Stimulated activated CD8-positive, alpha-beta memory T cell treated with anti-CD3 and anti-CD28 coated beads, Interleukin-4, amount 100 ng/mL, for 1 hour (primary cell): ENCODE measurements at places on chromosomes 16 and 17.

GRCh38 chr17:33972763-33973162, 282.3 kb upstream of the CCL2 start:
- no peak for DNase-seq

- DNase-seq: no peak
Observed at GRCh38 chr17:74342224-74342623, 16.2 kb downstream of the KIF19 start.

- no peak for DNase-seq
Observed at GRCh38 chr17:63983320-63983719, 10.6 kb upstream of the SCN4A start.

- DNase-seq: no peak
Observed at GRCh38 chr17:69796078-69796477, 278.9 kb upstream of the KCNJ16 start.

GRCh38 chr16:85227084-85227945, 115.0 kb upstream of the CIBAR2 start:
- no peak for DNase-seq

DNA sequence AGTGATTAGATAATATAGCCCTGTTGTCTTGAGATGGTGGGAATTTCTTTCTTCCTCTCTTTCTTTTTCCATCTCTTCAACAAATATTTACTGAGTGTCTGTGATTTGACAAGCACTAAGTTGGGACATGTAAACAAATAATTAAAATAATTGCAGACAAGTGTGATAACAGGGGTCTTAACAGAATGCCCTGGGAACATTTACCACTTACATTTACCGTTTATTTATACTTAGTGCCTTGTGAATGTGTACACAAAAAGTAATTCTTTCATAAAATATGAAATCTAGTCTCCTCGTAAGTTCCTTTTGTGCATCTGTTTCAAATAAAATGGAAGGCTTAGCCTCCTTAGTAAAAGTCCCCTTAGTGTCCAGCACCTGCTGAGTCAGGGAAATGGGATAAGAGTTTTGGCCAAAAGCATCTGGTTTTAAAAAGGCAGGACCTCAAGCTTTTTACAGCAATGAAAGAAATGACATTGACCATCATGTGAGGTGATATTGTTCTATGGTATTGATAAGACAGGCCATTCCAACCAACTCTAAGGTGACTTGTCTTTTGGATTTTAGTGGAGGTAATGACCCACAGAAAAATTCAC, 188.2 kb downstream of the HS3ST3B1 start:
- no peak for DNase-seq

DNA sequence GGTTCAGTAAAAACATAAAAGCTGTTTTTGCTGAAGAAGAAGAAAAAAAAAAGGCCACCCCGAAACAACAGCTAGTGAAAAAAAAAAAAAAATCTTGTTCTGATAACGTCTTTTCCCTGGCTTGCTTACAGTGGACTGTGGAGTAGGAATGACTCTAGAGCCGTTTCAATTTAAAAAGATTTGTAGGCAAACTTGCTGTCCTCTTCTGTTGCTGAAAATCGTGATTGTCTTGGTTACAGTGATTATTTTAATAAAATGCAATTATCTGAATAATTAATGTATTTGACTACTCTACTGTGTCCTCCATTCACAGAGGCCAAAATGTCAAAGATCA, 190.6 kb upstream of the TBX2 start:
- no peak for DNase-seq

GRCh38 chr16:3804426-3805016, 76.0 kb downstream of the CREBBP start:
- no peak for DNase-seq

GRCh38 chr16:55624696-55625095, 31.1 kb upstream of the SLC6A2 start:
- DNase-seq: no peak

DNA sequence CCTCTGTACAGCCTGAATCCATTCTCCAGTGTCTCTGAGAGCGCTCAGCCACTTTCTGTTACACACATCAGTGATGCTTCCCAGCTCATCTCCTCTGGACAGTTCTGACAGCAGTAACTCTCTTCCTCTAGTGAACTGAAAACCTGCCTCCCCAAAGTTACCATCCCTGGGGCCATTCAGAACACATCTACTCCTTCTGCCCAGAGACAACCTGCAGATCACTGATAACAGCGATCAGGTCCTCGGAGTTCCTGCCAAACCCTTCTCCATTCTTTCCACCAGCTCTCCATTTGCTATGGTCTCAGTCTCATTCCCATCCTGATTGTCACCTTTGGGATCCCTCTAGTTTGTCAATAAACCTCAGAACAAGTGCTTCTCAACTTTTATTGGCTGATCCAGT, 7.3 kb downstream of the ZZEF1 start:
- DNase-seq: no peak

DNA sequence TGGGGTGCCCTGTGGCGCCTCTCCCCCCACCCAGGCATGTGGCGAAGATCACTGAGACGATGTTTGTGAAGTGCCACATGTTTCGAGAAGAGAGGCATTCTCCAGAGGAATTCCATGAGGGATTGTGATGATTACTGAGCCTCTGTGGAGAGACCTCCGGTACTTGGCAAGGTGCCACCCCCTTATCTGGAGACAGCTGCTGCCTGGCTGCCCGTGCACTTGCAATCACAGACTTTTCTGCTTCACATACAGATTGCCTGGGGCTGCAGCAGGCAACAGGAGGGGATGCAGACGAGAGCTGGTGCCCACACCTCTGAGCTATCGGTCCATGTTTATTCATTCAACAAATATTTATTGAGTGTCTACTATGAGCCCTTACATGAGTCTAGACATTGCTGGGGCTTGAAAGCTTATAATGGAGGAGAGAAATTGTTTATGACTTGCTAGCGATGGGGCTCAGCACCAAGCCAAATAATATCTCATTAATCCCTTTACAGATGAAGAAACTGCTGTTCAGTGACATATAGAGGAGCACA, 317.2 kb upstream of the ZFHX3 start:
- no peak for DNase-seq

GRCh38 chr17:43439041-43439440, 40.2 kb downstream of the ARL4D start:
- no peak for DNase-seq

GRCh38 chr17:81712468-81713003, 452 bp downstream of the SLC25A10 start:
- no peak for DNase-seq

DNA sequence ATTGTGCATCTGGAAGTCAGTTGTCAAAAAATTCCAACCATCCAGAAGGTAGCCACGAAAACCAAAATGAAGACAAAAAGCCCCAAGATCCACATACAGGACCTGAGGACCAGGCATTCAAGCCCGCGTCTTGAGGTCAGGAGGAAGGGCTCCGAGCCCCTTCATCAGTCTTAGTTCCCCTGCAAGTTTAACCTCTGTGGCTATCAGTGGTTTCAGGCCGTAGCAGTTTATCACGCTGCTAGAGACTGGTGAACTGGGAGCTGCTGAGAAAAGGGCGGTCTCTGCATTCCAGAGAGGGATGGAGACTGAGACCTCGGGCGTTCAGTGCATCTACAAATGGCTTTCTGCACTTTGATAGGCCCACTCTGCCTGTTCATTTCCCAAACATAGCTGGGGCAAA, 70.6 kb downstream of the IRF8 start:
- no peak for DNase-seq

- DNase-seq: no peak
Observed at GRCh38 chr17:72661116-72661944, 431.2 kb downstream of the SLC39A11 start.

DNA sequence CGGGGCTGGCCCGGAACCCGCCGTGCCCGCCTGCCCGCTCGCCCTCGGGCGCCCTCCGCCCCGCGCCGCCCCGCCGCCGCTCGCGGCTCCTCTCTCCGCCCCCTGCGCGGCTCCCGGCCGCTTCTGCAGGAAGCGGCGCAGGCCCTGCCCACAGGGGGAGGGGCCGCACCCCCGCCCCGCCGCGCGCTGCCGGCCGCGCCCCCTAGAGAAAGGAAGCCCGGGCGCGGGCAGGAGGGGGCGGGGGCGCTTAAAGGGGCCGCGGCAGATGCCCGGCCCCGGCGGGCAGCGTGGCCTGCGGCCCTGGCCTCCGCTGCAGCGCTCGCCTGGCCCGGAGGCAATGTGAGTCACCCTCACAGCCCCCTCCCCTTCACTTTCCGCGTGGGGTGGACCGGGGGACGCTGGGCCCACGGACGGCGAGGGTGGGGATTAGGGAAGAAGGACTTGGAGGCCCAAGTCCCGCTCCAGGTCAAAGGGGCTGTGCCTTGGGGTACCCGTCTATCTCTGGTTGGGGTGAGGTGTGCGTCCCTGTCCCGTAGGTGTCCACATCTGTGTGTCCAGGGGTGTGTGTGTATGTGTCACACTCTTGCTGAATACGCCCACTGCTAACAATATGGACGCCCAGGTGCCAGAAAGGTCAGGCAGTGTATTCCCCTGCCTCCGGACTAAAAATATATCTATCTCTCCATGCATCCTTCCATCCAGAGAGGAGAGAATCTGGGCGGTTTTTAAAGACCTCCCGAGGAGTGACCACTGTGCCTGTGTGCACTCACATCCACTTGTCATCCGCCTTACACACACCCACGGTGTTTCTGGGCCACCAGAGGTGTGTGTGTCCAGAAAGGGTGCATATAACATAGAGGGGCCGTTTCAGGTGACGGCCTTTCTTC, at the start of gene GIT1:
TSS of gene GIT1 (minus strand) at position 125 of the 887 bp plus-strand sequence. CDS start 270 bp downstream, outside the sequence.
- no peak for DNase-seq

GRCh38 chr16:57104706-57105105, 12.3 kb downstream of the CPNE2 start:
- no peak for DNase-seq

DNA sequence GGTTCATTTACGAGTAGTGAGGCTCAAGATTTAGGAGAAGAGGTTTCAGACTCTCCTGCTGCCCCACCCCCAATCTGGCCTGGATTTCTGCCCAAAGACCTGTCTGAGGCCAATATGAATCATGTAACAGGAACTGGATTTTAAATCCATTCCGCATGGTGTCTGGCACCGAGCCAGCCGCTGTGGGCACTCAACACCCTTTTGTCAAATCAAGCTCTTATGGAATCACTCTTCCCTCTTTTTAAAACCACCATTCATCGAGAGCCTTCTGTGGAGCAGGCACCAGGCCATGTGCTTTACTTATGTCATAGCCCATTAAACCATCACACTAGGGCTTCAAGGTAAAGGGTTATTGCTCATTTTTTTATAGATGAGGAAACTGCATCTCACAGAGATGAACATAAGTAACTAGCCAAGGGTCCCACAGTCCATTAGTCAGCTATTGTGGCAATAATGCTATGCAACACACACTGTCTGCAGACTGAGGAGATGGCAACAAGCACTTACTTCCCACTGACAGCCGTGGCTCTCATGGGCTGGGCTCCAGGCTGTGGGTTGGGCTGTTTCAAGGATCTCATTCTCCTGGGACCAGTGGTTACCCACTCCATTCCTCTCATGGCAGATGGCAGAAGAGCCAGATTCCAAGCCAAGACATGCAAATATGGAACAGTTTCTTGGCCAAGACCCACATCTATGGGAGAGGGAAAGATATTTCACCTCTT, 93.6 kb downstream of the WSCD1 start:
- no peak for DNase-seq

- no peak for DNase-seq
Observed at GRCh38 chr16:2485811-2486507, 11.0 kb downstream of the TBC1D24 start.

DNA sequence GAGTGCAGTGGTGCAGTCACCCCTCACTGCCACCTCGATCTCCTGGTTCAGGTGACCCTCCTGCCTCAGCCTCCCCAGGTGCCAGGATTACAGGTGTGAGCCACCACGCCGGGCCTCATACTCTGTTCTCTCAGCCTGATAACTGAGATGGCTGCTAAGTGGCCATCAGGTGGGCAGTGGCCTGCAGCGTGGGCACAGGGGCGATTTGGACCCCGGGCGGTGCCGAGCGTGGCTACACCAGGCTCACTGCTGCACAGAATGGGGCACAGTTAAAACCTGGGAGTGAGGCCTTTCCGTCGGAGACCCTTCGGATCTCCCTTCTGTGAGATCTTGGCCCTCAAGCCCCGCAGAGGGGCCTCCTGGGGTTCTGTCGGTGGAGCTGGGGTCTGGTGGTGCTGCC, 11.5 kb downstream of the CACNA1H start:
- no peak for DNase-seq

- peak; percentile 45 for DNase-seq
Observed at GRCh38 chr17:17849147-17849820, 12.5 kb upstream of the SREBF1 start.

DNA sequence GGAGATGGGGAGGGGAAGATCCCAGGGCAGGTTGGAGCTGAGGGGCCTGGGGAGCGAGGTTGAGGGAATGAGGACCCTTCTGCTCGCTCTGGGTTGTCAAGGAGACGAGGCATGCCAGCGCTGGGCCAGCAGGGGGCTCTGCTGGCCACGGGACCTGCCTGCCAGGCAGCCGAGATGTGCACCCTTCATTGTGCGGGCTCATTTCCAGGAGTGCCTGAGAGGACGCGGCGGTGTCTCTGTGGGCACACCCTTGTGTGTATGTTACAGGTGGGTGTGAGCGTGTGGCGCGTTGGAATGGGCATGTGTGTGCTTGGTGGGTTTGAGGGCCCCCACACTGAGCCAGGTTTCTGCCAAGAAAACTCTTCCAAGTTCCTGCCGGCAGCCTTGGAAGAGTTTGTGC, 15.9 kb downstream of the ARHGAP23 start:
- DNase-seq: peak; percentile 15

GRCh38 chr16:56514845-56515244, 5.0 kb downstream of the BBS2 start:
- no peak for DNase-seq

GRCh38 chr16:20940871-20941635, 40.5 kb downstream of the LYRM1 start:
- DNase-seq: no peak

DNA sequence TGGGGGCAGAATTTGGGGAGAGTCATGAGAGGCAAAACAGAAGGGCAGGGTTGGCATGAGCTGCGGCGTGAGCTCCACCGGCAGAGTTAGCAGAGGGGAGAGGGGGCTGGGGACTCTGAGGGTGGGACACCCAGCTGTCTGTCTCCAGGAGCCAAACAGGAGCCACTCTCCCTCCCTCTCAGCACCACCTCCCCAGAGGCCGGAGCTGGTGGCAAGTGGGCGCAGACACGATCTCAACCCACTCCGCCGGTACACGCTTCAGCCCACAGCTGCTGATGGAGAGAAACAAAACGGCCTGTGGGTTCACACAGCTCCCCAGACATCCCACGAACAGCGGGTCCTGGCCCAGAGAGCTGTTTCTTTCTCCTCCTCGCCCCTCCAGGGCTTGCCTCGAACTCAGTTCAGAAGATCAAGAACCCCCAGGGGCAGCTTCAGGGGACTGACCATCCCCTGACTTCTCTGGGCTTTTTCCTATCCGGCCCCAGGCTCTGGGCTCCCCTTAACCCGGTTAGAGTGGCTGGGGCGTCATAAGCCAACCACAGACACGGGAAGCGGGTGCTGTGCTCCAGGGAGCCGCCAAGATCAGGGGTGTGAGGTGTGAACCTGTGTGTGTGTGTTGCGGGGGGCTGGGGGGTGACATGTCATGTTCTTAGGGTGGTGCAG, 7.6 kb downstream of the RHBDF2 start:
- no peak for DNase-seq

- peak; percentile 58 for DNase-seq
Observed at GRCh38 chr17:2053380-2054261, 1.3 kb upstream of the HIC1 start.

GRCh38 chr17:52297230-52298010, 138.9 kb upstream of the CA10 start:
- DNase-seq: no peak
